ENCODE measurements at places on chromosomes 2 and 18. TPM values are rescaled to one million over a fixed set of nuclear protein-coding genes. Genes with fewer than 3 reads are reported as not detected.

SLC8A1 gene
- 23.0 TPM for total RNA-seq

ANTXR1 gene
- total RNA-seq, result 76.4 TPM

NYAP2 gene
- 0.88 TPM for total RNA-seq

CYP27C1 gene
- total RNA-seq, result not detected

ASB18 gene
- total RNA-seq, result not detected

BBS5 gene
- 6.3 TPM for total RNA-seq

UGT1A9 gene
- total RNA-seq, result not detected

MYO1B gene
- 126 TPM for total RNA-seq

NR4A2 gene
- total RNA-seq, result 3.0 TPM

L3MBTL4 gene
- total RNA-seq, result 23.0 TPM

TBC1D8 gene
- total RNA-seq, result 133 TPM

ST8SIA5 gene
- total RNA-seq, result 0.74 TPM

CPLX4 gene
- total RNA-seq, result not detected

GRCh38 chr18:10851824-10852319 lies 297.5 kb downstream of the PIEZO2 start:
- DNase-seq, result no peak

DNA sequence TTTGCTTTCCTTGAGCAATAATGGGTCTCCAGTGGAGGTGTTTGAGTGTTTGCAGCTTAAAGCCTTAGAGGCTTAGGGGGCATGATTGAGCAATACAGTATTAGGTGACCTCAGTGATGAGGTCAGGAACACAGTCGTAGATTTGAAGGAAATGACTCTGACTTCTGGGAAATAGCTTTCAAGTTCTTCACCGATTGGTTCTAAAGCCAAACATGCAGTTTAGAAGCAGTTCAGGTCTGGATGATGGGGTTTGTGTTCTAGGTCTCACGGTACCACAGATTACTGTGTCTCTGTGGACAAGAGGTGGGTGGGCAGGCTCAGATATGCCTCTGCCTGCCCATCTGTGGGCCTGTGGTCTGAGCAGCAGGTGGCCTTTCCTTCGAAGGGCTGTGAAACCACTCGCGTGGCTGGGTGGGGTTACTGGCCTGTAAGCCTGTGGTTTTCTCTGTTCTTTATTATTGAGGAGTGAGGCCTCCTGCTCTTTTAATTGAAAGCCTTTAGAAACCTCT lies 7.8 kb downstream of the MTHFD2 start:
- no peak for DNase-seq

DNA sequence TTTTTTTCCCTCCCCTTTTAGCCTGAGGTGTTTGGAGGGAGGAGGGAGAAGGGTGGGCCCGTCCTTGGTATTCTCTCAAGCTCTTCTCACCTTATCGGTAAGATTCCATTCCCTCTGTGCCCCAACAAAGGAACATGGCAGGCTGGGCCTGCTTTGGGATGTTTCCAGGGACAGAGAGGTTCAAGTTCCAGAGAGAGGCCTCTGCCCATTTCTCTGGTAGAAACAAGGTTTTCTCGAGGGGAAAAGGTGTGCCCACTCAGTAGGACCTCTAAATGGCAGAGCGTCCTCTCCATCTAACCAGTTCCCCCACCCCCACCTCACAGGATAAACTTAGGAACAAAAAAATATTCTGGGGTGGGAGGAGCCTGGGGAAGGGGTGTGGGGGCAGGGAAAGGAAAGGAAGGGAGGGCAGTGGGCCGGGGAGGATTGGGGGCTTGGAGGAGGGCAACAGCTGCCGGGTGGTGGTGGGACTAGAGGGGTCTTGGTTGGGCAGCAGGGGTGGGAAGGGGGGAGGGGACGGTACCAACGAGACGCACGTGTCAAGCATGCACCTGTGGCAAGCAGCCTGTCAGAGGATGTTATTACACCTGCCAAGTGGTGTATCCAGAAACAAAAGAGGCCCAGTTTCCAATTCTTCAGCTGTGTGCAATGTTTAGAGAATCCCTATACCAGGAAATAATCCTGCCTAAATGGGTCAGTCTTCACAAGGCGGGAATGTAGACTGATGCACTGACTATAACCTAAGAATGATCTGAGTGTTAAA lies 2.1 kb downstream of the PCBP1 start:
- no peak for DNase-seq

- DNase-seq, result no peak
Measured at GRCh38 chr18:51563396-51563795, 365.9 kb upstream of the MEX3C start.

GRCh38 chr2:74881176-74881575 lies 47.2 kb downstream of the HK2 start:
- DNase-seq, result no peak

GRCh38 chr2:86392873-86393518 lies 48.2 kb upstream of the KDM3A start:
- no peak for DNase-seq

DNA sequence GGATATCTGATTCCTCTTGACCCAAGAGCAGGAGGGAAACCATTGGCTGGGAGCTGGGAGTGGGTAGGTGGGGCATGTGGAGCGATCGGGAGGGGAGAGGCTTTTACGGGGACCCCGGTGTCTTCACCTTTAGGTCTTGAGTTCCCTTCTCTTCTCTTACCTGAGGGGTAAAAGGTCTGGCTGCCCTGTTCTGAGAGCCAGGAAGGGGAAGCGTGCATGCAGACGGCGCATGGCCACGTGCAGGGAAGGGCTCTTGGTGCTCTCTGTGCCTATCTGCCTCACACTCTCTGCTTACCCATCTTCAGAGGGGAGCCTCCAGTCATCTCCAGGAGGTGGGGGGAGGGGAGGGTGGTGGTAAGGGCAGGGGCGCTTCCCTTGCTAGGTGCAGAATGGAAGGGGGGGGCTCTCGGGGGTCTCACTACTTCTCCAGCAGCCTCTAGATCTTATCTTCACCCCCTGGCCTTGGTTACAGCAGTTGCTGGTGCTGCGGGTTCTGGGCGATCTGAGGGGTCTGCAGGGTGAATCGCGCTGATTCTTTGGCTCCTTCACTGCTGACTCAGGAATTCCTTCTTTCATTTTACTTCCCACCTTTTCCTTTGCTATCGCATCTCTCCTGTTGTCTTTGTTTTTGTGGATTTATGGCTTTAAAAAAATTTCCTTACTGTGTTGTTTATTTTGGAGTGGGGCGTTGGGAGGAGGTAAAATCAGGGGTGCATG lies 225.8 kb upstream of the HS6ST1 start:
- DNase-seq, result no peak

GRCh38 chr2:41572154-41572553 lies 475.7 kb upstream of the PKDCC start:
- no peak for DNase-seq

- no peak for DNase-seq
Measured at GRCh38 chr2:59585655-59586054, 967.8 kb downstream of the BCL11A start.

- no peak for DNase-seq
Measured at GRCh38 chr2:173249661-173250641, 104.7 kb upstream of the CDCA7 start.

DNA sequence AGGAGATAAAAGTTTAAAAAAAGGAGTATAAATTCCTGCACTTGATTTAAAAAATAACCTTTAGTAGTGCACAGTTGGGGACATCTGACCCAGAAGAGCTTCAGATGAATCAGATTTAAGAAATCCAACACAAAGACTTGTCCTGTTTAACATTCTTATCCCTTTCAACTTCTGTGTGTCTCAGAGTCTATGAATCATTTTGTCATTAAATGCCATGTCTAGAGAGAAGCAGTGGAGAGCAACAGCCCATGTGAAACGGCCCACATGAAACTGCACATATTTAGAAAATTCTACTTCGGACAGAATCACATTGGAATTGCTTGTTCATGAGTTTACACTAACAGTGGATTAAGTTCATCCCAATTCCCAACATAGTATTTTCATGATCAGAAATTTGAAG lies 278.6 kb downstream of the SLC8A1 start:
- no peak for DNase-seq

- no peak for DNase-seq
Measured at GRCh38 chr18:58761241-58761969, 90.1 kb downstream of the MALT1 start.

- no peak for DNase-seq
Measured at GRCh38 chr18:57343833-57344232, 8.5 kb upstream of the ST8SIA3 start.

DNA sequence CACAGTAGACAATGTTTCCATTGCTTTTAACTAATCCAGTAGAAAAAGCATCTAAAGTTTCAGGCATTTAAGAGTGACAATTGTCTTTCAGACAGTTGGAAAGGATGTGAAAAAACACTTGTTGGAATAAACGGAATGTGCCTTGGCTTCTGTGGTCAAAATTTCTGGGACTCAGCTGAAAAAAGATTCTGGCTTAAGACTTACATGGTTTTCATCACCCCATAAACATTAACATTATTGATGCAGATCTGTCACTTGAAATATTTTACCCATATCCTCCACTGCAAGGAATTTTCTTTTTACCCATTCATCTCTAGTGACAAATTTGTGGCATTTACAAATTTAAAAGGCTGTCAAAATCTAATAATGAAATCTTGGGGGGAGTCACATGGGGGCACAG lies 166.0 kb downstream of the SRBD1 start:
- no peak for DNase-seq

GRCh38 chr2:30678410-30679137 lies 128.7 kb downstream of the CAPN13 start:
- no peak for DNase-seq

DNA sequence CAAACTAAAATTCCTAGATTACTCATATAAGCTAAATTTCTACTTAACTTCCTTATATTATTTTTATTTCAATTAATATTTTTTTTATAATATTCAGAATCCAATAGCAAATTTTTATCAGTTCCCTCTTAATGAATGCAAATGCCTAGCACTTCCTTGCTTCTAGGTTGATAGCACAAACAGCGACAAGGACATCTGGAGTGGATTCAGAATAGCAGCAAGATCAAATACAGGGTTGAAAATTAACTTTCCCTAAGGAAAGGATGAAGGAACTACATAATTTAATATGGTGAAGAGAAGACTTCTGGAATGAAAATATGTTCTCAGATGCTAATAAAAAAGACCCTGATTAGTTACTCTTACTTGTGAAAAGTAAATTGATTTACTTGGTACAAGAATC lies 64.5 kb downstream of the PIGN start:
- DNase-seq, result no peak

GRCh38 chr2:135636982-135637381 lies 104.7 kb upstream of the UBXN4 start:
- no peak for DNase-seq

GRCh38 chr2:21004181-21004572 lies 39.7 kb downstream of the APOB start:
- DNase-seq, result no peak

GRCh38 chr2:241797441-241798080 lies 11.4 kb upstream of the NEU4 start:
- DNase-seq, result peak; percentile 15

DNA sequence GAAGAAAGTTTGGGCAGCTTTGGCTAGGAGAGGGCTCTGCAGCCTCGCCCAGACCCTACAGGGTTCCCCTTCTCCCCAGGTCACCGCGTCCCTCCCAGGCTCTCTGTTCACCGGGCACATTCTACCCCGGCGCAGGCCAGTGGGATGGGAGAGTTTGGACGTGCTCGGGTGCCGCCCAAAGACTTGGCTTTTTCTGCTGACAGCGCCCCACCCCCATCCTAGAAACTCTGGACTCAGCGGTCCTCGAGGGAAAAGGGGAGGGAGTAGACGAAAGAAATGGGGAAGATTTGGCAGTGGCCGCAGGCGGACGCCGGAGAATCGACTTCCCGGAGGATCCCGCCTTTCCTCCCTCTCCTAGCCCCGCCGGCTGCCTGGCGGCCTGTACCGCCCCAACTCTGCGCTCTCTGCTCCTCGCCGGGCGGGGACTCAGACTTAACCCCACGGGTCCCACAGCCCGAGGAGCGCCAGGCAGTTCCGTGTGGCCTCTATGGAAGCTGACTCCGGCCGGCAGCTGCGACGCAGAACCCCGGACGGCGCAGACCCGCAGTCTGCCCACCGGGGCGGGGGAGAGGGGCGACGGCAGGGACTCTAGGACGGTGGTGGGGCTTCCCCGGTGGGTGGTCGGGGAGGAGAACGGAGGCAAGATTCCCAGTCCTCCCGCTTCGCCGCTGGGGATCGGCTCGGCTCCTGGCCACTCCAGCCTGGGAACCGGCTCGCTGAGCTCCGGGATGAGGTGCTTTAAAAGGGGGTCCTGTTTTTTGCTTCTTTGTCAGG lies 863 bp upstream of the SIX2 start:
- DNase-seq, result peak; percentile 41

- DNase-seq, result no peak
Measured at GRCh38 chr2:129253461-129253812, 726.0 kb upstream of the RAB6C start.

DNA sequence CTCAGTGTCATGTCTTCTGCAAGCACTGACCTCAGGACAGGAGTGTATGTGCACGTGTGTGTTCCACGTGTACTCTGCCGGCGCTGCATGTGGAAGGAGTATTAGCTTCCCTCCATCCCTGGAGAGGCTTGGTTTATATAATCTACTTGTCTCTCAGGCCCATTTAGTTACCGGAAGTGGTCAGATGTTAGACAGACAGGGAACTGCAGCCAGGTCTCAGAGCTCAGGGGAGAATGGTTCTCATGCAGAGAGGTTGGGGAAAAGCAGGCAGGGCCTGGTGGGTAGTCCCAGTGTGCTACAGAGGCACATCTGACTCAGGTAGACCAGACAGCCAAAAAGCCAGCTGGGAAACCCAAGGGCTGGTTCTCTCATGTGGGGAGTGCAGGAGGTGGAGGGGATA lies 167.9 kb downstream of the CTIF start:
- DNase-seq, result no peak

- DNase-seq, result no peak
Measured at GRCh38 chr2:221715523-221716247, 143.6 kb upstream of the EPHA4 start.

DNA sequence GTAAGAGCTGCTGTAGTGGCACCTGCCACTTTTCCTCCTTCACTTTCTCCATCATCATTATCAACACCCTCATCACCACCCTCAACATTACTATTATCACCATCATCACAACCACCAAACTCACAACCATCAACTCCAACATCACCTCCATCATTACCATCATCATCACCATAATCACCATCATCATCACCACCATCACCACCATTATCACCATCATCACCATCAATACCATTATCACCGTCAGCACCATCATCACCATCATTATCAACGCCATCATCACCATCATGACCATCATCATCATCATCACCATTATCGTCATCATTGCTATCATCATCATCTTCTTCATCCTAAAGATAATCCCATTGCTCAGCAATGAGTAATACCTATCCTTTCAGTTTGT lies 255.8 kb downstream of the CYRIA start:
- DNase-seq, result no peak

DNA sequence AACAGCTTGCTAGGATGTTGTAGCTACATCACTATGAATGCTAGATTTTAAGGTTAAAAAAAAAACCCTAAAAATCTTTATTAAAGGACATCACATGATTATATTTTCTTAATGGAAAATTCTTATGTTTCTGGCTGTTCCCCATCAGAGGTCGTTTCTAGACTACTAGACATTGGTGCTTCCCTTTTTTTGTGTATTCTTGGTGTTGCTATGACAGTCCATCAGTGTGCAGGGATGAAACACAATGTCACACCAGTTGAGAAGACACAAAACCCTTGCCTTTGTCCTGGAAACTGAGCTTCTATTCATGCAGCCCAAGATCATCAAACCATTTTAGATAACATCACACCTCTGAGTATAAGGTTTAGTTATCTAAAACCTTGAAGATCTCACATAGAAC lies 19.9 kb upstream of the TMEM131 start:
- no peak for DNase-seq
